ENCODE measurements at places on chromosomes 7 and 10. TPM values are rescaled to one million over a fixed set of nuclear protein-coding genes. Genes with fewer than 3 reads are reported as not detected.
A peak's percentile ranks its signal among the peaks of the same experiment; 100 is the strongest.

- DNase-seq = no peak
Measured at GRCh38 chr7:53422291-53422690, 386.9 kb downstream of the POM121L12 start.

DNA sequence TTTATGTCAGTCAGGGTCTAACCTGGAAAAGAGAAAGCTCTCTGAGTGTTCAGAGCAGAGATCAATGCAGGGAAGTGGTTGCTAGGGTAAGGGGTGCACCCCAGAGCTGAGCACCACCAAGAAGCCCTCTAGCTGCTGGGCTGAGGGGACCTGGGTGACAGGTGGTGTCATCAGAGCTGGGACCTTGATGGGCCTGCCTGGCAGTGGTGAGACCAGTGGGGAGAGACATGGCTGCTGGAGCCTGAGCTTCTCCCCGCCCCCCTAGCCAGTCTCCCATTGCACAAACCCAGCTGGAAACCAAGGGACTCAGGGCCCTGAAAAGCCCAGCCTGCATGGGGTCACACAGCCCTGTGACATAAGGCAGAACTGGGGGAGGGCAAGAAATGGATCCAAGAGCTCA lies 49.1 kb upstream of the OSBPL3 start:
- DNase-seq = no peak

DNA sequence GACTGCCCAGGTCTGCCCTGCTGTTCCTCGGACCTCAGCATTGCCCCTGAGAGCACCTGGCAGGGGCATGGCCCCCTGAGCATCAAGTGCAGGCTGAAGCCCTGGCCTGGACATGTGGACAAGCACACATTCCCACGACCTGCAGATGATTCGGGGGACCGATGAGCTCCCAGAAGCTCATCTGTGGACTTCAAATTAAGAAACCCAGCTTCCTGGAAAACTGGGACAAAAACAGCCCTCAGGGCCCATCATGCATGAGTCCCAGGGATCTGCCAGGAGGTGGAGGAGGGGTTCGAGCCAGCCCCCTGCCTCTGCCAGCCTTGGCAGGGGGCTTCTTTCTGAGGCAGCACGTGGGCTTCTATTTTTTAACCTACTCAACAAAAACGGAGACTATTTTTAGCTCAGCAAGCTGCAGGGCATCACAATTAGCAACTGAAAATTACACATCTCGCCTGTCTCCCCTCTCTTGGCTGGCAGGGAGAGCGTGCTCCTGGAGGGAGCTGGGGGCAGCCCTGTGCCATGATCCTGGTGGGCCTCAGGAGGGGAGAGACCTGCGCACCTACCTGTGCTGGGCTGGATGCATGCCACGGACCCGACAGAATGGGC lies 51.8 kb downstream of the RASGEF1A start:
- DNase-seq = no peak

DNA sequence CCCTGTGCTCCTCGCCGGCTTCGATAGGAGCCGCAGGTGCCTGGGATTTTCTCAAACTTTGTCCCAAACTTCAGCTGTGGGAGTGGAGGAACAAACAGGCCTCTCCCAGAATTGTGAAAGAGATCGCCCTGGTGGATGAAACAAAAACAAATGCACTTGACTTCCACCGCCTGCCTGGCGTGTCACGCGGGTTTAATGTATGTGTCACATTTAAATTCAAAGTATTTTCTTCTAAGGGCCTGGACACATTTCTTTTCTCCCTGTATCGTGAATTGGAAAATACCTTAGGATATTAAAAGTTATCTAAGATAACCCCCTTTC lies 694 bp upstream of the WASL start:
- peak; percentile 15 for DNase-seq

- DNase-seq = no peak
Measured at GRCh38 chr7:50422858-50423257, 27.3 kb downstream of the FIGNL1 start.

DNA sequence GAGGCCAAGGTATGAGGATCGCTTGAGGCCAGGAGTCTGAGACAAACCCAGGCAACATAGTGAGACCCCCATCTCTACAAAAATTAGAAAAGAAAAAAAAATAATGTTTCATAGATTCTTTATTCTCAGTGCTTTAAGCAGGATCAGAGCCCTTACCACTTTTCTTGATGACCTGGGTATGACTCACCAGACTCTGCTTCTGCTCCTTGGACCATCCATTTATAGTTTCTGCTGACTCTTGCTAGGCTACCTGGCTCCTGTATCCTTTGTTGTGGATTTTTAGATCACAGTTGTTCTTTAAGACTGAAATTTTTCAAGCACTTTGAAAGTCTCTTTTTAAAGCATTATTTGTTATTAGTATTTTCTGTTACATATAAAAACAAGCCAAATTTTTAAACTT lies 411.1 kb downstream of the GFRA1 start:
- DNase-seq = no peak

Gene SLC26A3
- not detected for polyA plus RNA-seq

- peak; percentile 40 for DNase-seq
Measured at GRCh38 chr7:23247603-23248335, 1.2 kb downstream of the GPNMB start.

DNA sequence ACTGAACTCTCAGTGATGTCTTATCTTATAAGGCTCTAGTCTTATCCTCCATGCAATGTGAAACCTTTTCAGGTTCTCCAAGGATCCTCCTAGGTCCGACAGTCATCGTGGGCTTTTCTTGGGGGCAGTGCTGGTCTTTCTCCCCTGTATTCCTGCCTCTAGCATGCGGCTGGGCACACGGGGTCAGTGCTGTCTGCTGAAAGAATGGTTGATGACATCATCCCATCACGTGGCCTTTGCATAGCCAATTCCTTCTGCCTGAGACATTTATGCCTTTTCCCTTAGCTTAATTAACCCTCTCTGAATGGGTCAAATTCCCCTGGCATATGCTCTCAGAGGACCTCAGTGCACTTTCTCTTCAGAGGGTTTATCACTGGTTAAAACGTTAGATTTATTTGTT lies 27.0 kb upstream of the KCNK18 start:
- DNase-seq = no peak

GRCh38 chr10:126205486-126206205 lies 182.6 kb downstream of the ADAM12 start:
- no peak for DNase-seq

- peak; percentile 6 for DNase-seq
Measured at GRCh38 chr10:132904181-132904813, 38.1 kb downstream of the CFAP46 start.

DNA sequence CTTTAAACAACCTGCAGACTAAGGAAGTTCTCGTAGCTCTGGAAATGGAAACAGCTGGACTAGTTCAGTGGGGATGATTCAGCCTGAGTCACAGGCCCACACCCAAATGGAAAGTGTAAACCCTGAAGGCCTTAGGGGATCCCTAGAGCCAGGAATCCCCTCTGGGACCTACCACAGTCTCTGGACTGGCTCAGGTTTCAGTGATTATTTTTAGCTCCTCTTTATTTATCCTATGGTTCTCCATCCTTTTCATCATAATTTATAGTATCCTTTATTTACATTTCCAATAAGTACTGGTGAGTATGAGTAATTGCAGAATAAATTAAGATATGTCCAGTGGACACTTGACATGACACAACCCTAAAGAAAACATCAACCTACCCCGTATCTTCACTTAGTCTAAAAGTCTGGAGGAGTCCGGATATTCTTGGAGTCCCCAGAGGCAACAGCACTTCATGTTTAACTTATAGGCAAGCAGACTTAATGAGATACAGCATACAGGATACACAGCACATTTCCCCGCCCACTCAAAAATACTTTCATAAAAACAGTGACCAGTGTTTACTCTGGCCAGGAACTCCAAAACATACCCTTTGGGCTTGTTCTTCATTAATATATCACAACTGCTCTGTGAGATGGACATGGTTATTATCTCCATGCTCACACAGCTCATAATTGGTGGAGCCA lies 28.4 kb upstream of the SEMA3E start:
- no peak for DNase-seq

DNA sequence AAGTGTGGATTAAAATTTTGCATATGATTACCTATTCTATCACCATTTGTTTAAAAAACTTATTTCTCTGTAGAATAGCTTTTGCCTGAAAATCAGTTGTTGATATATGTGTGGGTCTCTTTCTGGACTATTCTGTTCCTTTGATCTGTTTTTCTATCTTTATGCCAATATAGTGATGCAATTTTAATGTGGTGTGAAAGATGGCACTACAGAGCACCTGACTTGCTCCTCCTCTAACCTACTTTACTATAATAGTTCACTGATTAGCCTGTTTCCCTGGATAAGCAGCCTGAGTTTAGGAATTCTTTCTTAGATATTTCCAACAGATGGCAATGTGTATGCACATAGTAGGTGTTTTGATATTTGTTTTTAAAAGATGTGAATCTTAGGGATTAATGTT lies 294.5 kb downstream of the AUTS2 start:
- no peak for DNase-seq

GRCh38 chr7:18401757-18402156 lies 93.8 kb upstream of the HDAC9 start:
- no peak for DNase-seq

DNA sequence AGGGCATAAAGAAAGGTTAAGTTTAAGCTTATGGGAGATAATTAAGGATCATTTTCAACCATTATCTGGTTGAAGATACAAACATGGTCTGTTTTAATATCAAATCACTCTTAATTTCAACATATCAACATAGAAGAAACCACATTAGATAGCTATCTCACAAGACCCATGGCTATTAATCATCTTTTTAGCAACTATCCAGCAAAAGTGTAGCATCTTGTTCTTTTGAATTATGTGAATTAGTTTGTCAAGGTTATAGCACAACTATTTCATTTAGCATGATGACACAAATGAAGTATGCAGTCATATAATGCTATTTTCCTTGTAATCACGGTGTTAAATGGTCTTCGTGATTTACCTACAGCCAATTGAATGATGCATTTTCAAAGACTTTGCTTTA lies 58.9 kb upstream of the PPP1R9A start:
- no peak for DNase-seq

DNA sequence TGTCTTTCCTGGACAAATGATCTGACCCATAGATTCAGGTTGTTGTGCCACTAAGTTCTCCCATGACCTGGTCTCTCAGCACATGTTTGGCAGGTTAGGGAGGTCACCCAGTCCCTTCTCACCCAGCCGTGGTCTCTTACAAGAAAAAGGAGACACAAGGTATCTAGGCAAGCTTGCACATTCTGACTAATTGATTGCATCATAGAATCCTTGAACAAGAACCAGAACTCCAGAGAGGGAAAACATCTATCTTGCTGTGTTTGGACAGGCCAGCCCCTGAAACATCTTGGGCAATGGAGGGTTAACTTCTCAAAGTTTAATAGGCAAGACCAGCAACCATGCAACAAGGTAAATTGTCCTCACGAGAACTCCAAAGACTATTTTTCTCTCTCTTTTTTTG lies 8.5 kb upstream of the HK1 start:
- DNase-seq = no peak

Gene GNAT3
- not detected for polyA plus RNA-seq

DNA sequence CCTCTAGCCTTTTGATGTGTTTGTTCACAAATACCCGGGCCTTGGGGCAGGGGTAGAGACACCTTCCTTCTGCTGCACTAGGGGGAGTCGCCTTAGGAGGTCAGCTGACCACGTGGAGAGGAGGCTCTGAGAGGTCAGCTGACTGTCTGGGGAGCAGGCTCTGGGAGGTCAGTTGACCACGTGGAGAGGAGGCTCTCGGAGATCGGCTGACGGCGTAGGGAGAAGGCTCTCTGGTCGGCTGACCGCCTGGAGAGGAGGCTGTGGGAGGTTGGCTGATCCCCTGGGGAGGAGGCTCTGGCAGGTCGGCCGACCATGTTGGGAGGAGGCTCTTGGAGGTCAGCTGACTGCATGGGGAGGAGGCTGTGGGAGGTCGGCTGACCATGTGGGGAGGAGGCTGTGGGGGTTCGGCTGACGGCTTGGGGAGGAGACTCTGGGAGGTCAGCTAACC lies 59.6 kb upstream of the LYZL1 start:
- DNase-seq = no peak

Data from heart right ventricle (tissue), 16 donors.